ENCODE measurements at places on chromosomes 12 and 14.

DNA sequence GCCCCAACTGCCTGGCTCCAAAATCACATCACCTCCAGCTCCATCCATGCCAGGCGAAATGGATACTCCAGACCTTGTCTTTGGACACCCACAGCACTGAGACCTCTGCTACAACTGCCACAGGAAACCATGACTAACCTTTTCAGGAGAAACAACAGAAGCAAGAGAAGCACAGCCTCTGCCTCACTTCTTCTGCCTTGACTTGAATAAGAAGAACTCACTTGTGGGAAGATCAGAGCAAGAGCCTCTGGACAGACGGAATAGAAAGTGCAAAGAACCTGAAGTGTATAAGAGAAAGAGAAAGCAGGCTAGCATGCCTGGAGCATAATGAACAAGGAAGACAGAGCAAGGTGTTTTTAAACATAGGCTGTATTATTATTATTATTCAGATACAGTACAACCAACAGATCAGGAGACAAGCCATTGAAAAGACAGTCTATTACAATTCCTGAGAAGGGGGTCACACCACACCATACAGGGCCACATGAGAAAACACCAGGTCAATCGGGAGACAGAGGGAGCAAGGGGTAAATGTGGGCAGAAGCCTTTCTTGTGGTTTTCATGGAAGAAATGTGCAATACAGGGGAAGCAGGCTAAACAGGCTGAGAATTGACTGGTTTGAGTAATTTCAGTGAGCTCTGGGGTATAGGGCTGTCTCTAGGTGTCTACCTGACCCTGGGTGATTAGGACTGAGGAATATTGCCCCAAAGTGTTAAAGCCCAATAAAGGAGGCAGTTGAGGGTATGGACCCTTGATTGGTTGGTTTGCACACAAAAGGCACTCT lies 7.4 kb upstream of the OR10P1 start:
- DNase-seq = no peak

DNA sequence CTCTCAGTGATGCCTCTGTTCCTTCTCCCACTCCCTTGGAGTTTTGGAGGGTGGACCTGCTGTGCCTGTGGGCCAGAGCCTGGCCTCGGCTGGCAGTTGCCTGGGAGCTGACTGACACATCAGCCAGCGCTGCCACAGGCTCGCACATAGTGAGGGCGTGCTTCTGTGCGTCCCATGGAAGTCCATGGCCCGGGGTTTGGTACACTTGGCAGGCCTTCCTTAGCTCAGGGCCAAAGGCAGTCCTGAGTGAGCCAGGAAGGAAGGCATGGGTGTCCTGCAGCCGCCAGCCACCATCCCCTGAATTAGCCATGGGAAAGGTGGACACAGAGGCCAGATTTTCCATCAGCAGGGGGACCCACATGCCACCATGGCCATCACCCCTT lies 1.1 kb upstream of the DEGS2 start:
- no peak for DNase-seq

- no peak for DNase-seq
Observed at GRCh38 chr14:91015435-91015834, 45.0 kb downstream of the RPS6KA5 start.

DNA sequence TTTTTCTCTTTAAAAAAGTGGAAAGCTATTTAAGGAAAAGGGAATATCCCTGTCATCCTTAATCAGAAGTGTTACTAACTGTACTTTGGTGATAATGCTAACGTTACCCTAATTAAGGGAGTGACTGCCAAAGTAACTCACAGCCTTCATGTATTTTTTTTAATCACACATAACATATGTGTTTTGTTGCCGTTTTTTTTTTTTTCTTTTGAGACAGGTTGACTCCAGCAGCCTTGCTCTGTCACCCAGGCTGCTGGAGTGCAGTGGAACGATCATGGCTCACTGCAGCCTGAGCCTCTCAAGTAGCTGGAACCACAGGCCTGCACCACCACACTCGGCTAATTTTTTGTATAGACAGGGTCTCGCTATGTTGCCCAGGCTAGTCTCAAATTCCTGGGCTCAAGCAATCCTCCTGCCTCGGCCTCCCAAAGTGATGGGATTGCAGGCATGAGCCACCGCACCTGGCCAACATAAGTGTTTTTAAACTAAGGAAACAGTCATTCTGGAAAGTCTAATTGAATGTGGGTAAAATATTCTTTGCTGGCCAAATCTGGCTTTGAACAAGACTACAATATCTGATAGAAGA lies 56.5 kb downstream of the HECTD4 start:
- DNase-seq = no peak

DNA sequence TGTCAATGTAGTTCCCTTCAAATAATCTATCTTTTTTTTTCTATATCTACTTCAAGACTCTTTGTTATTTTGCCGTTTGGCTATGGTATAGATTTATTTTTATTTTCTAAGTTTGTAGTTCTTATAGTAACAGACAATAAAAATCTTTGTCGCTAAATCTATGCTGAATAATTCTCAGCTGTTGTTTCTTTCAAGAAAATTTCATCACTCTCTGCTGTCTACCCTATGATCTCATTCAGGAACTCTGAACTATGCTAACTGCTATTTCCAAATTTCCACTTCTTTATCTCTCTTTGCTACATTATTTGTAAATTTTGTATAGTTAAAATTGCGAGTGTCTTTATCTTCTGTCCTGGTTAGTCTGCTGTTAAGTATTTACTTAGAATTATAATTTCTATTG lies 353.6 kb downstream of the LRFN5 start:
- DNase-seq = no peak

DNA sequence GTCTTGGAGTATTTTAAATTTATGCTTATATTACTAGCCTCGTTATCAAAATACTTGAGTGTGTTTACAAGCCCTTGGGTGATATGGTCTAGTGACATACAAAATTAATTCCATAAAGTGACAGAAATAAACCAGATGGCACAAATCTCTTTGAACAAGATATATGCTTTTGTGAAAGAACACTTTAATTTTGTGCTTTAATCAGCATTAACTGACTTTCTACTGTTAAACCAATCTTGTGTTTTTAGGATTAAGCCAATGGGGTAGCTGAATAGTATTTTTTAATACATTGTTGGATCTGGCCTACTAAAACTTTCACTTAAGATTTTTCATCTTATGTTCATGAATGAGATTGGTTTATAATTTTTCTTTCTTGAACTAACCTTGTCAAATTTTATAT lies 30.4 kb upstream of the GCH1 start:
- DNase-seq = no peak

DNA sequence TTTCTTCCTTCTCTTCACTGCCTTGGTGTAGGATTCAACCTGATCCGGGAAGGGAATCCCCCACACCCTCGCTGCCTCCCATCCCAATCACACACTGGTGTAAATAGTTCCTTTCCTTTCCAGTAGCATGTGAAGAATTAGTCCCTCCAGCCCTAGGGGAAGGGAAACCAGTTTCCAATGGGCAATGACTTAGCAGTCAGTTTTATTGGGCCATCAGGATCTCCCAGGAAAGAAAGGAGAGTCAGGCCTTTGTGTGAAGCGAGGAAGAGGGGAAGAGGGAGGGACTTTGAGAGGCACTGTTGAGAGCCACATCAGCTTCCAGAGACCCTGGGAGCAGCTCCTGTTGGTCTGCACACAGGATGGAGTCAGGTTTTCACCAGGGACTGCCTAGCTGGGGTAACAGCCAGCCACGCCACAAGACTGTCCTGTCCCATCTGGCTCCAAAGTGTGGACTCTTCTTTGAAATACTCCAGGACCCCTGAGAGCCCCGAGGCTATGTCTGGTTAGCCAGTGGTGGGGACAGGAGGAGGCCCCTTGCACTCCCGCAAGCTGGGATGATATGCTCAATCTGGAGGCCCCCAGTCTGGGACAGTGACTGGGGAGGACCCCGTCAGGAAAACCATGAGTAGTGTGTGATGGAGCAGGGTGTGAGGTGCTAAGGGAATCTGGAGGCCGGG lies 27.9 kb downstream of the MOAP1 start:
- DNase-seq = no peak

DNA sequence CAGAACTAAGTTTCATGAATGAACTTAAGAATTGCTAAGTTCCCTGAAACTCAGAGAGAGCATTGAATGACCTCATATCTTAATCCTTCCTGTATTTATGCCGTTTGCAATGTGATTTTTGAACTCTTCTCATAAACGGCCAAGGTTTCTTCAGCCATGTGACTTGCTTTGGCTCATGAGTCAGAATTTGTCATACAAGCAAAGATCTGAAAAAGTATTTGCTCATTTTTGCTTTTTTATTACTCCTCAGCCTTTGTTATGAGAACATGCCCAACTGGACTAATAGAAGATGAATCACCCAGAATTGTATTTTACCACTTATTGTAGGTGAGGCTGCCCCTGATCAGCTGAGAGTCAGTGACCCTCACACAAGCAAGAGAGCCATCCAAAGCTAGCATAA lies 693.8 kb downstream of the BCL11B start:
- peak; percentile 32 for DNase-seq

DNA sequence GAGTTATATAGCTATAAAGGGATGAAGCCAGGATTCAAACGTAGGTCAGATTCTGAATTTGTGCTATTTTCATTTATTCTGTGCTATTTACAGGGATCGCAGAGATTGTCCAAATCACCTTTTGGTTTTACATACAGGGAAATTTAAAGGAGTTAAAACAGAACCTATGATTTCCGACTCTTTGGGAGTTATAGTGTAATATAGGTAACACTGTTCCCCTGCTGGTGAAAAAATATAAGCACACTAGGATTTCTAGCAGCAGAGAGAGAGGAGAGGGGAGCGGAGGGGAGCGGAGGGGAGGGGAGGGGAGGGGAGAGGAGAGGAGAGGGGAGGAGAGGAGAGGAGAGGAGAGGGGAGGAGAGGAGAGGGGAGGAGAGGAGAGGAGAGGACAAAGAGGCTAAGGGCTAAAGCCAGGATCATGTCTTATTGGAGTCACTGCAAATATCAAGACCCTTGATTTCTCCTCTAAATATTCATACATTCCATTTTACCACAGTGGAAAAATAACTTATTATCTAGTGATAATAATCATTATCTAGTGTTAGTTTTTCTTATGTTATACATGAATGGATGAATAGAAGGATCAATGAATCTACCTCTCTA lies 46.2 kb upstream of the KCNH5 start:
- DNase-seq = no peak

GRCh38 chr14:53784688-53785087 lies 171.9 kb downstream of the BMP4 start:
- DNase-seq = no peak

- DNase-seq = no peak
Observed at GRCh38 chr12:31853520-31853919, 105.7 kb upstream of the RESF1 start.

DNA sequence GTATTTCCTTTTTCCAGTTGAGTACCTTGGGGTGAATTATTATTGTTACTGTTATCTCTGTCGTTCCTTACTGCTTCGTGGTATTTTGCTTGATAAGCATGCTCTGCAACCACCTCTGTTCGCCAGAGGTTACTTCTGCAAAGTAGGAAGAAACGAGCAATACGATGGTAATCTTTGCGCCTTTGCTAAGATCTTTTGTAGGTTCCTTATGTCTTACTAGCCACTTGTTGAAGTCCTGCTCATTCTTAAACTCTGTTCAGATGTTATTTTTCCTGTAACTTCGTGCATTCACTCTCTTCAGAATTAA lies 729 bp upstream of the M6PR start:
- no peak for DNase-seq

- no peak for DNase-seq
Observed at GRCh38 chr12:65754290-65754689, 70.0 kb upstream of the HMGA2 start.

DNA sequence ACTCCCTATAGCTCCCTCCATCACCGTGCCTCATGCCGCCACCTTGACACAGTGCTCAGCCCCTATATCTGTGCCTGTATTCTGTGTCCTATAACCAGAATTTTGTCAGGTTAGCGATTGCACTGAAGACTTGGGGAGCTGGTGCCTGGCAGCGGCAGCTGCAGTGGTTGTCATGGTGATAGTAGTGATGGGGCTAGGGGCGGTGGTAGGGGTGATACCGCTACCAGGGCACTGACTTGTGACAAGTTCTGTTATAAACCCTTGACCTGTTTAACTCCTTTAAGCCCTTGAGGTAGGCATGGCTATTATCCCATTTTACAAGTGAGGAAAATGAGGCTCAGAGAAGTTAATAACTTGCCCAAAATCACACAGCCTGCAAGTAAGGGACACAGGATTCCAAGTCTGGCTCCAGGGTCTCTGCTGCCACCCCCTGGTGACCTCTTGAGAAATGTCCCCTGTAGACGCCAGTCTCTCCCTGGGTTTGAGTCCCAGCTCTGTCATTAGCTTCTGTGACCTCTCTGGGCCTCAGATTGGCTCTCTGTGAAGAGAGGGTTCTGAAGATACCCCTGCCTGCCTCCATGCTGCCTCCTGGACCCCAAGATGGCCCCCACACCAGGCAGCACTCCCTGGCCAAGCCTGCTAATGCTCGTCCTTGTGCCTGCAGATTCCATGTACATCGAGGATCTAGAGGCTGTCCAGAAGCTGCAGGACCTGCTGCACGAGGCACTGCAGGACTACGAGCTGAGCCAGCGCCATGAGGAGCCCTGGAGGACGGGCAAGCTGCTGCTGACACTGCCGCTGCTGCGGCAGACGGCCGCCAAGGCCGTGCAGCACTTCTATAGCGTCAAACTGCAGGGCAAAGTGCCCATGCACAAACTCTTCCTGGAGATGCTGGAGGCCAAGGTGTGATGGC lies 121.9 kb downstream of the ESRRB start:
- no peak for DNase-seq

GRCh38 chr14:22448035-22448904 lies 140.8 kb downstream of the DAD1 start:
- DNase-seq = peak; percentile 70

DNA sequence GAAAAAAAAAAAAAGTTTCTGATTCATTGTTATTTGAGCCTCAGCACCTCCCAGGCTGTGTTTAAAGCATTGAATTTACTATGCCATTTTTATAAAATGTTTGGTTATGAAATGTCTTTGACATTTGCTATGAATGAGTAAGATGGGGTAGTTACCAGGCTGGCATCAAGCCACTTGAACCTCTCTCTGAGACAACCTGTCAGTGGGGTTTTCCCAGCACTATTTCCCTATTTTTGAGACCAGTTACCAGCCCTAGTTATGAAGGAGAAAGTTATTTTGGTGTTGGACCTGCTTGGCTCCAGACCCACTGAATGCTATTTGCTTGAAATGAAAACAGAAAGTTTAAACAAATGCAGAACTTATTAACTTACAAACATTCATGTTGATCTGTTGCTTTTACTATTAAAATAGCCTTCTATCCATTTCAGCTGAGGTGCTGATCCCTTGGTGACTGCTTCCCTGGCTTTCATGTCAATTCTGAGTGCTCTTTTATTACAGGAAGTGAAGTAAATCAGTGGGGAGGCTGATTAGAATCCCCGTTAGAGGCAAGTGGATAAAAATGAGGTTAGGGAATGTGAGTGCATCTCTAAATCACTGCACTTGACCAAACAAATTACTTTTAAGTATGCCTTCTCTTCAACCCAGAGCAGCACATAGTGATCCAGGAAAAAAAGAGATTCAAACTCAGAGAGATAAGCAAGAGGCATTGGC lies 37.8 kb downstream of the LLPH start:
- DNase-seq = no peak

GRCh38 chr14:92513966-92514843 lies 624 bp downstream of the RIN3 start:
- peak; percentile 28 for DNase-seq

DNA sequence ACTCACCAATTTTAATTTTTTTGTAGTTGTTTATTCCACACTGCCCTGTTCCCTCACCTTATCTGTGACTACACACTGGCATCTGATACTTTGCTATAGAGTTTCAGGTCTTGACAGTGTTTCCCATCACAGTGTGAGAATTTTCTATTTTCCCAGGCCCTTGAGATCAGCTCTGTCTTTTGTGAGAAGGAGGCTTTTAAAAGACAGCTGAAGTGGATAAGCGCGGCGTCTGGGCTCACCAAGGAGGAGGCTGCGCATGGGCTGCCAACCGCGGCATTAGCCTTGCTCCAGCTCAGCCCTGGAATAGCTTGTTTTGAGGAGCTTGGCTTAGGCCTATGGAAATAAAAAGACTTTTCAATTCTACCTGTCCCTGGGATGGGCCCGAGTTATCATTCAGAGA lies 181.3 kb downstream of the RMST start:
- DNase-seq = no peak
